Right ventricle myocardium superior (tissue), 1 donor: ENCODE measurements at places on chromosomes 1 and 21. TPM values are rescaled to one million over a fixed set of nuclear protein-coding genes. Genes with fewer than 3 reads are reported as not detected.

- no peak for DNase-seq
These were observed 177.5 kb downstream of the SETD4 start for GRCh38 chr21:35882791-35883240.

CDK18 gene
- 172 TPM for total RNA-seq

ABCA4 gene
- 0.08 TPM for total RNA-seq

GRCh38 chr1:239931341-239931740 is 160.3 kb upstream of the FMN2 start:
- no peak for DNase-seq

THRAP3 gene
- total RNA-seq = 57.6 TPM

- DNase-seq = no peak
These were observed 56.4 kb downstream of the PCBP3 start for GRCh38 chr21:45699966-45700365.

DNA sequence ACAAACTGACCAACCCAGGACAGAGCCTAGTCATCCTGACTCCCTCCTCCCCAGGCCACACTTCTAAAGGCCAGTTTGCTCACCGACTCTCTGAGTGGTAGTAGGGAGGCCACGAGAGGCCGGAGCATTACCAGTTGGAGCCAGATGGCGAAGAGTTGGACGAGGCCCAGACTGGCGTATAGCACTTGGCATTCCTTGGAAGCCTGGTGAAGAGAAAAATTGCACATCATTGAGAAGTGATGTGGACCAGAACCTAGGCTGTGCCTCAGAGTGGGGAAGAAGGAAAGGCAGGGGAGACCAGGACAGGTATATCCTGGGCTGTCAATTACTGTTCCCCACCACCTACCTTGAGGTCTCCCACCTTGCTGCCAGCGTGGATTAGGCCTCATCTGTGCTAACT is 12.2 kb downstream of the PABPC4 start:
- DNase-seq = no peak

DNA sequence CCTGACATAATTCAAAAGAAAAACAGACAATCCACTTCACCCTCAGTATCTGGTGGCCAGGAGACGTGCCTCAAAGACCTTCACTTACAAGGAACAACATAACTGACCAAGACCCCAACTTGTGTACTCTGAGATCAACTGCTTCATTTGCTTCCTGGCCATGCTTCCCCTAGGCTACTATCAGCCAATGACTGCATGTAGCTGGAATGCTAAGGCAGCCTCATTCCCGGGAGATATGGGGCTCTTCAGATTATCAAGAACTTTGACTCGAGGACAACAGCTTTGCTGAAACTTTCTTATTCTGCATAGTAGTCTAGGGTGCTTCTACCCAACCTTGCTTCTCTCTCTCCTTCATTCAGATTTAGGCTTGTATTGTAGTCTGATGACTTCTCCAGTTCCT is 11.7 kb upstream of the UCK2 start:
- no peak for DNase-seq

- DNase-seq = no peak
These were observed 3.4 kb upstream of the ANGPTL3 start for GRCh38 chr1:62593825-62594394.
